Activated T-cell treated with anti-CD3 and anti-CD28 coated beads, Interleukin-2, amount 50 U/mL, for 4 hours (primary cell): ENCODE measurements at places on chromosomes 6 and 20.
A peak's percentile ranks its signal among the peaks of the same experiment; 100 is the strongest.

DNA sequence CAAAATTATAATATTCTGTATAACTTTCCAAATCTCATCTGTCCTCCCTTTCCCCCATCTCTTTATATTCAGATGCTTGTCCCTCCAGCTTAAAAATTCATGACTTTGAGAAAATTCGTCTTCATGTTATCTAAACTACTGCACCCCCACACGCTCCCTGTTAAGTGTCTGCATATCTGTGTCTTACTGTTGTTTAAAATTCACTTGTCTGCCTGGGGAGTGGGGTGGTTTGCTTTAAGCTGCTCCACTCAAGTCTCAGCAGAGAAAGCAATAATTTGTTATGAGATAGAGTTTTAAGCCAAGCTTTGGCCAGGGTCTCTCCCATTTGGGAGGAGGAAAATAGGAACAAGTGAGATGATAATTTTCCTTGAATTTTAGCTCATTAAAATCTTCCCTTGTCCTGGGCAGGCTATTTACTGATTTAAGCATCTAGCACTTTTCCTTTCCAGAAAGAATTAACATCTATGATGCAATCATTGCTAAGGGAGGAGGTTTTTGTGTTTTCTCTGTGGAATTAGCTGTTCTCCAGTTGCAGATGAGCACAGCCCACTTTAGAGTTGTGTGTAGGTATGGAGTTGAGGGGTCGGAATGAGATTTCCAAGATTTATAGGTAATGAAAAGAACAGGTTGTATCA lies 36.8 kb downstream of the MTHFD1L start:
- no peak for DNase-seq

- DNase-seq = no peak
These were observed 1.6 kb downstream of the CPNE5 start for GRCh38 chr6:36837686-36838085.

DNA sequence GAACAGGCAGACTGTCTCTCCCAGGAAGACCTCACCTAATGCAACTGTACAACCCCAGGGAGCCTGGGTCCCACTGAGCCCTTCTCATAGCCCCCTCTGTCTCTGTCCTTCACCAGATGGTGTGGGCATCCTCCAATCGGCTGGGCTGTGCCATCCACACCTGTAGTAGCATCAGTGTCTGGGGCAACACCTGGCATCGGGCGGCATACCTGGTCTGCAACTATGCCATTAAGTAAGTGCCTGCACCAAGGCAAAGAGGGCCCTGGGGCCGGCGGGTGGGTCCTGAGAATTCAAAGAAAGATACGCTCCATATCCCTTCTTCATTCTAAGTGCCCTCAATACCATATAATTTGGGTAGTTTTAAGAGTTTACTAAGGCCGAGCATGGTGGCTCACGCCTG lies 8.3 kb downstream of the R3HDML start:
- DNase-seq = no peak

- DNase-seq = no peak
These were observed 180.8 kb downstream of the UST start for GRCh38 chr6:148927586-148927985.

DNA sequence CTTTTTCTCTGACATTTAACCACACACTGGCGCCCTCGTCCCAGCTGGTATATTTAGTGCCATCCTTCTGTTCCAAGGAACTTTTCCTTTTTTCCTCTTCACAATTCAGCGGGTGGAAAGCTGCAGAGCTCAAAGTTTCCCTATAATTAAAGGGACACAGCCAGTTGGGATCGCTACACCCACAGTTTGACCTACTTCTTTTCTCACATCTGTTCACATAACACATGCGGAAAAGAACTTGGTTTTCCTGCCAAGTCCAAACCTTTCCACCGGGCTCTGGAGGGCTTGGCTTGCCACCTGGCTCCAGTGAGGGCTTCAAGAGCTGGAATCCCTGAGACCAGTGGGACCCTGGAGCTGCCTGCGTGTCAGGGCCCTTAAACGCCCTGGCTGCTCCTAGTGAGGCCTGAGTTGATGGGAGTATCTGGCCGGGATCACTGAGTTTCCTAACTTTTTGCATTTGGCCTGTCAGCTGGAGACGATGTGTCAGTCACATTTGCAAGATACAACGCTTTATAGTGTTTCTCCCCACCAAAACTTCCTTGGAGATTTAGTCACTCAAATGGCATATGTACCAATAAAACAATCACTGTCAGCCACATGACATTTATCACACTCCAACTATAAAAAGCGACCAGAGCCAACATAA lies 176.0 kb downstream of the SASH1 start:
- no peak for DNase-seq

DNA sequence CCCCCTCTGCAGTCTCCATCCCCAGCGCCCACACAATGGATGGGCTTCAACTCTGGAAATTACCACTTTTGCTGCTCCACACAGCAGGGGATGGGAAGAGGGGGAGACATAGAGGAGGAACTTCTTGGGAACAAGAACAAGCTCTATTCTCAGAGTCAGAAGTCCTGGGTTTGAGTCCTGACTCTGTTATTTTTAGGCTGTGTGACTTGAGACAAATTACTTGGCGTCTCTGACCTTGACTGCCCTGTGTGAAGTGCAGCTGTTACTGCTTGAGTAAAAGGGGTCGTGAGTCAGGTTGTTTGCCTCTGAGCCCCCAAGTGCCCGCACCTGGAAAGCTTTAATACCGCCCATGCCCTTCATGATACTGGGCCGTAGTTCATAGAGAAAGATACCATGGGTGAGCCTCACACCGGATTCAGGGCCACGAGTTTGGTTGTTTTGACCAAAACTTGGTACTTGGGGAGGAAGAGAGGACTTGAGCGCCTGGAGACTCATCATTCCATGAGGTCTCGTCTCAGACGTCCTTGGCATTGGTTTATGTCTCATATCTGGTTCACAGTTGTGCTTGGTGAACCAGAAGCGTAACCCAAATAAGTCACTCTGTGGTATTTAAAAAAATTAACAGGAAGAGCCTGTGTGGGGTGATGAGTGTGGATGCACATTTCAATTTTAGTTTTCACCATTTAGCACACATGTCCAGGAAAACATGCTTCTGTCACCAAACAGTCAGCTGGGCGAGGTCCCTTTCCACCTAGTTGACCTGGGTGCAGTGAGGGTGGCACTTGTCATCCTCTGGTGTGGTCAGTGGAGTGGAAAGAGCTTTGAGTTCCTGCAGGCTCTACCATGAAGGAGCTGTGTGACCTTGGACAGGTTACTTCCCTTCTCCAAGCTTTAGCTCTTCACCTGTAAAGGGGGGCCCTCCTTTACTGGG lies 75.6 kb downstream of the CDC5L start:
- no peak for DNase-seq

DNA sequence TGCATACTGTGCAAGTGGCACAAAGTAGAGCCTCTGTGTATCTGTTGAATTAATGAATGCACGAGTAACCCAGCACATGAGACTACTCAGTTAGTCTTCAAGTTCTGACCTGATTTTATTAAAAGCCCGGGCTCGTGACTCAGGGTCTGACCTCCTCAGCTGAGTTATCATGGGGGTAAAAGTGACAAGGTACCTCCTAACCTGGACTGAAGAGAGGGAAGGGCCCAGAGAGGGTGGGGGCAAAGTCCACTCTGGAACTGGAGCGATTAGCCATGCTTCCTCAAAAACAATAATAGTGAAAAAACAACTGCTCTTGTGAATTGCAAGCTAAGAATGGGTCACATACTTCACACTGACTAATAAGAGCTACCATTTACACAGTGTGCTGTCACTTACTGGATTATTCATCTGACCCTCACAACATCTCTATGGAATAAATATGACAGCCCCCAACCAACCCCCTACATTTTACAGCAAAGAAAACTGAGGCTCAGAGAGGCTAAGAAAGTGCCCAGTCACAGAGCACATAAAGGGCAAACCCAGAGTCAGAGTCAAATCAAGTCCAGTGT lies 26.7 kb downstream of the TRERF1 start:
- no peak for DNase-seq

DNA sequence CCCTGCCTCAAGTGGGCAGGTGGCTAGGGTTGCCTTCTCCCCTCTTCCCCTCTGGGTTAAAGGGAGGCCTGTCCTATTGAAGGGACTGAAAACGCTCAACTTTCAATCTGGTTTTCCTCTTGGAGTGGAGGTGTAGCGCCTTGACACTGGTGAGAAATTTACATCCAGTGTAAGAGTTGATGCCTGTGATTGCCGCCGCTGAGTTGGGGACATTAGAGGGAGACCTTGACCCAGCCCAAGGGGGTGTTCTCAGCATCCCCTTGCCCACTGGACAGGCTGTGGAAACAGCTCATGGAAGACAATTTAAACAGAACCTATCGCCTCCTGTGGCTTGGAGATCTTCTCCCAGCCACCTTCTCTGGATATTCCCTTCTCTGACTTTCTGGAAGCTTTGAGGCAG lies 61.6 kb downstream of the SLC24A3 start:
- DNase-seq = no peak

DNA sequence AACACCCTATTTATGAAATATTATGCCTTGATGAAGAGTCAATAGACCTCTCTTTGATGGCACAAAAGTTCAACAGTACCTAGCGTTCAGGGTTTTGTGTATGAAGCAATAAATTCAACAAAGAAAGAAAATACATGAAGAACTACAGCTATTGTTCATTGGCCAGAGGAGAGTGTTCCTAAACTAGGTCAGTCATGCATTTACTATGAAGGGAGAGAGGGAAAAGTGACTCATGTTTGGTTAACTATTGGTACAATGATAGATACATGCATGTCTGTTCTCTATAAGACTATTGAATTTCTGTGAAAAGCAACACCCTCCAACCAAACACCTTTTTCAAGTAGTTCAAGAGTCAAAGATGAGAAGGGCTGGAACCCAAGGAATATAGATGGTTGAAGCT lies 50.7 kb downstream of the CLIC5 start:
- no peak for DNase-seq

- DNase-seq = no peak
These were observed 98.4 kb downstream of the PSMB1 start for GRCh38 chr6:170454512-170455285.

GRCh38 chr6:63527658-63528514 lies 44.4 kb upstream of the LOC128125822 start:
- no peak for DNase-seq

- no peak for DNase-seq
These were observed at the start of gene SPINT3 for GRCh38 chr20:45515147-45515913. SPINT3 (minus strand) TSS chr20:45515622; CDS start chr20:45515608, 14 bp downstream.

GRCh38 chr6:129732034-129732433 lies 22.1 kb upstream of the ARHGAP18 start:
- no peak for DNase-seq

- no peak for DNase-seq
These were observed 541.3 kb upstream of the BTBD3 start for GRCh38 chr20:11376420-11376819.

- no peak for DNase-seq
These were observed 71.4 kb upstream of the BACH2 start for GRCh38 chr6:90368001-90368400.

DNA sequence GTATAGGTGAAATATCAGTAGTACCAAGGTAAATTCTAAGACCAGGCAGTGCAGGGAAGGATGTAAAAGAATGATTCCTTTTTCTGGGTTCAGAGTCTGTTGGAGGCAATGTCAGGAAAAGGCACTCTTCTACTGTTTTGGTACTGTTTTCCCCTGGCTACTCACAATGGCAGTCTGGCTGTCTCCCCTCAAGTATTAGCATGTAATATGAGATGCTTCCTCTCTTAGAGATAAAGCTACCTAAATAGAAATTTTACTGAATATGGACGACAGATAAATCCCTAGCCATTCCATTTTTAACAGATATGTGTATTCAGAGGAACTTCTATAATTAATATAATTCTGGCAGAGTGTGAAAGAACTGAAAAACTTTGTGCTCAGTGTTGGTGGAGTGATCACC lies 3.5 kb downstream of the RNF8 start:
- no peak for DNase-seq

- DNase-seq = no peak
These were observed 18.5 kb upstream of the STMND1 start for GRCh38 chr6:17083397-17083796.

DNA sequence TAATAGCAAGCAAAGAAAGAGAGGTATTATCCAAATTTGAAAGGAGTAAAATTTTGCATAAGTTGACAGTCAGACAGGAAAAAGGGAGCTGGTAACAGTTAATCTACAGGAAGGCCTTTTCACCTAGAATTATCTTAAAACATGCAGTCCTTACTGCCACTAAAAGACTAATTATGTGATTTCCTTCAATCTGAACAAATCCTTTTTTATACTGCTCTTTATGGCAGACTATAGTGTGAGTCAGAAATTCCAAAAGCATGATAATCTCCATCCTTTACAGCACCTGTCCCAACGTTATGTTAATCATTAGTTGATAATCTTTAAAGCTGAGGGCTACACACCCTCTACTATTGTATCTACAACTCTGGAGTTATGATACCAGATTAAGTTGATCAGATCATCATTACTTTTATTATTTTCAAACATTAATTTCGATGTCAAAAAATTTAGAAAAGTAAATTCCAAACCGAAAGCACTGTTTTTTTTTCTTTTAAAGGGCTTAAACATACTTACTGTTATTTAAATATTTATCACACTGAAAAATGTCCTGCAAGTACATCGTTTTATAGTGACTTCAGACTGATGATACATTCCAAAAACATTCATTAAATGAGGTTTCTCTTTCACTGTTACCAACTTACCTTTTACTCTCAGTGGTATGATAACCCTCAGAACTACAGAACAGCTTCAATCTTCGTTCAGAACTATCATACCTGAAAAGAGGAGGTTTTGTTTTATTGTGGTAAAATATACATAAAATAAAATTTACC lies 33.2 kb upstream of the AKAP7 start:
- no peak for DNase-seq

DNA sequence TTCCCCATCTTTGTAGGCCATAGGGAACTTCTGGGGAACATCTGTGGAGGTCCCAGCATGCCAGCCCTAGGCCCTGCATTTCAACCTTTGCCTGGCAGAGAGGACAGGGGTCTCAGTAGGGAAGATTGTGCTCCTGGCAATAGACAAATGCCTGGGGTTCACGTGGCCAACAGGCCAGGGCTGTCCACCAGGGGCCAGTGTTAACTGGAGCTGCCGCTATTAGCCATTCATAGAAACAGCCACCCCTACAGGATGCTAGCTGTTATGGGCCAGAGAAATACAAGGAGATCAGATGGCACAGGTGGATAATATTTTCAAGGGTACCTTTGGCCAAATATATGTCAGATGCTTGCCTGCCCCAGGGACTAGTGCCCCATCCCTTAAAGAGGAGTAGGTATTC lies 932.9 kb downstream of the QKI start:
- DNase-seq = no peak

- DNase-seq = peak; percentile 87
These were observed 29.1 kb upstream of the SERPINB9 start for GRCh38 chr6:2931970-2932748.

DNA sequence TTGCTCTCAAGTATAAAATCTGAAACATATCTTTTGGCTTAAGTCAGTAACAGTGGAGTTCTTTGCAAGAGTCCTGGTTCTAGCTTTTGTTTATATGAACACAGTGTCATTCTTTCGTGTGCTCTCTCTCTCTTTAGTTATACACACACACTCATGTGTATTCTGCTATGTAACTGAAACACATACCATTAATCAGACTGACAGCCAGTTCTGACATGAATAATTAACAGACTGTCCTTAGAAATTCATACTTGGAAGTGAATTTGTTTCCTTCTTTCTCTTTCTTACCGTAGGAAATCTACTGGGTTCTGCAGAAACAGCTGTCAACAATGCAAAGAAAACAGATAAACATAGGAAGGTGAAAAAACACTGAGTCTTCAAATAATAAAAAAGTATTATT lies 2.5 kb downstream of the MCM9 start:
- no peak for DNase-seq
